ENCODE measurements at places on chromosomes 6 and 20.
A peak's percentile ranks its signal among the peaks of the same experiment; 100 is the strongest.

GRCh38 chr6:41442352-41442672 lies 103.9 kb upstream of the FOXP4 start:
- no peak for DNase-seq

- DNase-seq, result no peak
These were observed 1278.0 kb upstream of the MAP3K7 start for GRCh38 chr6:91864911-91865310.

DNA sequence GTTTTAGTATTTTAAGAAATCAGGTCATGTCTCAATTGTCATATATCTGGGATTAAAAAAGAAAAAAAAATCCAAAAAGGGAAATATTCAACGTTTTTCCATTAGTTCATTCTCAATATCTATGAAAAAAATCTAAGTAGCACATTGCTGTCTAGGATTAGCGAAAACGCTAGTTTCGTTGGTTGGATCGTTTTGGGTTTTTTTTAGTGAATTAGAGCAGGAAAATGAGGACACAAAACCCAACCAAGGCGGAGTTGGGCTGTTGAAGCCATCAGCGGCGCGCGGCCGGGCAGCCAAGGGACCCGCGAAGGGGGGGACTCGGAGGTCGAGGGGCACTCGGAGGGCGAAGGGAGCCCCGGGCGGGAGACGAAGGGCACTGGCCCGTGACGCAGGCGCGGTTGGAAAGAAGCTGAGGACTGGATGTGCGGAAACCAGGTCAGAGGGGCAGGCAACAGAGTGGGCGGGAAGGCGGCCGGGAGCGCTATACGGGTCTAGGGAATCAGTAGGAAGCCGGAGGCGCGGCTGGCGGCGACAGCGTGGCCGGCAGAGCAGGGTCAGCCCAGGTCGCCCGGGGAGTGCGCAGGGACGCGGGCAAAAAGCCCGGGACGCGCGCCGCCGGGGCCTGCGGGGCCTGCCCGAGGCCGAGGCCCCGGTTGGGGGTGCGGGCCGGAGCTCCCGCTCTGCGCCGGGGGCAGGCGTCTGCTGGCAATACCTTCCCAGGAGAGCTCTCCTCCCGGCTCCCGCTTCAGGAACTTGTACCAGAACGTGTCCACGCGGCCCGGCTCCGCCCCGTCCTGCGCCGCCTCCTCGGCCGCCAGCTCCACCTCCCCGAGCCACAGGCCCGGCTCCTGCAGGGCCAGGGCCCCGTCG lies 599 bp downstream of the EPM2A start:
- DNase-seq, result peak; percentile 75

- DNase-seq, result peak; percentile 10
These were observed 104.6 kb downstream of the DLL1 start for GRCh38 chr6:170186006-170186935.

DNA sequence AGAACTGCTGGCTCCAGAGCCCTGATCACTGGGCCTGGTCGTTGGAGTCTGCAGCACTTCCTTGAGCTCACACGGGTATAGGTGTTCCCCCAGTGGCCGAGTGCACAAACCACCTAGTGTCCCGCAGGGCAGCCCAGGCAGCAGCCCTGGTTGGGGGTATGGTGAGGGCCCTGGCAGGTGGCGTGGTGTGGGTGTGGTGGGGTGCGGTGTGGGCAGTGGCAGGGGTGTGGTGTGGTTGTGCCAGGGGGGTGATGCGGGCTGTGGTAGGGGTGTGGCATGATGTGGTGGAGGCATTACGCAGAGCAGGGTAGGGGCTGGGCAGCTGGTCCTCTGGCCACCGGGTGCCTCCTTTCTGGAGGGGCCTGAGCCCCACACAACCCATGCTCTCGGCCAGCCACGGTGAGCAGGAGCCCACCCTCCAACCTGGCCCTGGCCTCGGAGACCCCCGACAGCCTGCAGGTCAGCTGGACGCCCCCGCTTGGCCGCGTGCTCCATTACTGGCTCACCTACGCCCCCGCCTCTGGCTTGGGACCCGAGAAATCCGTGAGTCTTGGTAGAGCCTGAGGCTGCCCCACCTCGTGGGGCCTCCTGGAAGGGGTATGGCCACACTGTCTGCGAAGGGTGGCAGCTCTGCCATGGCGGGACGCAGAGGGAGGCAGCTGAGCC lies 20.5 kb downstream of the COL20A1 start:
- no peak for DNase-seq

DNA sequence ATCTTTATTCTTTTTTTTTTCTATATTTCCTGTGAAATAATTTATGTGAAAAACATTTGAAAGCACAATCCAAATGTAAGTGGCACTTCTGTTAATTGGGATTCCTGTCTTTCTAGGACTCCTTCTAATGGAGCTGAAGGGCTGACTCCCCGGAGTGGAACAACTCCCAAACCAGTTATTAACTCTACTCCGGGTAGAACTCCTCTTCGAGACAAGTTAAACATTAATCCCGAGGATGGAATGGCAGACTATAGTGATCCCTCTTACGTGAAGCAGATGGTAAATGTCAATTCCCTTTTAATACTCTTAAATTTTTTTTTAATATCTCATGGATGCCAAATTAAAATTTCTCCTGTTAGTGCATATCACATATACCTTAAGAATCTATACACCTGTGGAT lies 35.0 kb downstream of the CDC5L start:
- no peak for DNase-seq

DNA sequence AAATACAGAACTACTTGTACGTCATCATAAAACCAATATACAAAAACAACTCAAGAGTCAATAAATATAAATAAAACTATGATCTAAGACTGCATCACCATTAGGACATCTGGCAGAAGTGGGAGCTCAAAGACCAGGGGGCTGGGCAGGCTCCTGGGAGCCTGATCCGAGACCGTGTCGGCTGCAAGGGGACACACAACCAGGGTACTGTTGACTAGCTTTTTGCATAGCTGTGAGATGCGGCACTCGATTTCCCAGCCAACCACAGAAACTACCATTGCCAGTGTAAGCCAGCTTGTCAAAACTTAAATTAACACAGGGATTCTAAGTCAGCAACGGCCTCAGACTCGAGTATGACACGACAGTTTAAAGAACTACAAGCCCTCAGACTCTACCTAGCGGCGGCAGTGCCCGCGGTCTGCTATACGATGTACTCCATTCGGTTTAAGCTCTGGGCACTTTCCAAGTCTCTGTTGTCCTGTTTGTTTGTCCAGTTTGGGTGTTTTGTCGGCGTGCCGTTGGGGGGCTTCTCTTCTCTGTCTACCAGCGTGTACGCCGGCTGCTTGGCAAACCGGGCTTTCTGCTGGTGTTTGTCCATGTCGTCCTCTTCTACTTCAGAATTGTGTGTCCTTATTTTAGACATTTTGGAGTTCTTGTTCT lies 34.6 kb downstream of the JAG1 start:
- DNase-seq, result no peak

DNA sequence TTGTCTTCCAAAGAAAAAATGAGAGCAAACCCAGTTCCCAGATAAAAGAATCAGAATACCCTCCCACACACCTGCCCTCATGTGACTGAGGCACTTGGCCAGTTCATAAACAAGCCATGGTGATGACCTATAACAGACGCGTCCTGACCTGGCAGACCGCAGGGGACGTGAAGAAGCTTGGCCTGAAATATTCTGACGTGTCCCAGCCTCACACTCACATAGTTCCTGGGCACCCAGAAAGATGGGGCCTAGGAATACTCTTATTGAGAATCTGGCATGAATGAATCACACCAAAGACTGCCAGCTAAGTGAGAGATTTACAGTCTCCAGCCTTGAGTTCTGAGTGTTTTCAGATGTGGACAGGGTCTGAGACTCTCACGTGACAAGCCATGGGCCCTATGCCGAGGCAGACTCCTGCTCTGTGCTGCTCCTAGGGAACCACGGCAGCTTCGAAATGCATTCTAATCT lies 17.2 kb upstream of the MAP3K4 start:
- no peak for DNase-seq

GRCh38 chr6:97205966-97206365 lies 77.0 kb downstream of the MMS22L start:
- DNase-seq, result no peak

GRCh38 chr6:38179300-38179699 lies 359.8 kb downstream of the ZFAND3 start:
- no peak for DNase-seq

DNA sequence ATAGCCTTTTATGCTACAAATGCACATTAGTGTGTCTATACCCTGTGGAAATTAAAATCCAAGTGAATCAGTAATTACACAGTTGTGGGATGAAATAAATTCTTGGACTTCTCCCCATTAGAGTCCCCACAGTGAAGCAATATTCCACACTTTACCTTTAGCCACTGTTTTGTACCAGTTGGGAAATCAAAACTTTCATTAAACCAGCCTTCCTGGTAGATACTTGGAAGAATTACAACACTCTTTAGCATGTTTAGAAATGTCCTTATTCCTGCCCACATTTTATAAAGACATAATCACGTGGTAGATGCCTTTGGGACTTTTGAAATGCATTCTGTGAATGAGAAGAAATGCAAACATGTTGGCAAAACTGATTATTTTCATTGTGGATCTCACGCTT lies 49.0 kb upstream of the ANKEF1 start:
- DNase-seq, result no peak

DNA sequence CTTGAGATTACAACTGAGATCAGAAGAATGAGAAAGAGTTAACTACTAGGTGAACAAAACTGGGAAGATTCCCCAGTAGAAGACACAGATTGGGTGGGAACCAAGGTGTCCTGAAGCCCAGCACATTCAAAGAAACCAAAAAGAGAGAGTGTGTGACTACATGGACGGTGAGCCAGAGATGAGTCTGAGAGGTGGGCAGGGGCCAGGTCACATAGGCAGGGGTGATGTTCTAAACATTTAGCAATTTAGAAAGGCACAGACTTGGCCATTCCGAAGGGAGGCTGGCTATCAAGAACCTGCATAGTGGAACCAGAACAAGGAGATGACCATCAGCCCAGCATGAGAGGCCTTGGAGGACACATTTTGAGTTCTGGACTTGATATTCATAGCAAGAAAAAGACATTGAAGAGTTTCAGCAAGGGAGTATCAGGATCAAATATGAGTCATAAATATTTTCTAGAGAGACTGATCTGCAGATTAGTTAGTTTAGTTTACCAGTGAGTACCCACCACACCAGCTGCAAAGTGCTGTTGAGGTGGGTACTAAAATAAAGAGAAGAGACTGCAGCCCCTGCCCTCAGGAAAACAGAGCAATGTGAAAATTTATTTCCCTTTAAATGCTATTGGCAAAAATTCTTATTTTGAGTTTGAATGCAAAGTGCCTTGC lies 340.5 kb upstream of the PRDM1 start:
- no peak for DNase-seq

DNA sequence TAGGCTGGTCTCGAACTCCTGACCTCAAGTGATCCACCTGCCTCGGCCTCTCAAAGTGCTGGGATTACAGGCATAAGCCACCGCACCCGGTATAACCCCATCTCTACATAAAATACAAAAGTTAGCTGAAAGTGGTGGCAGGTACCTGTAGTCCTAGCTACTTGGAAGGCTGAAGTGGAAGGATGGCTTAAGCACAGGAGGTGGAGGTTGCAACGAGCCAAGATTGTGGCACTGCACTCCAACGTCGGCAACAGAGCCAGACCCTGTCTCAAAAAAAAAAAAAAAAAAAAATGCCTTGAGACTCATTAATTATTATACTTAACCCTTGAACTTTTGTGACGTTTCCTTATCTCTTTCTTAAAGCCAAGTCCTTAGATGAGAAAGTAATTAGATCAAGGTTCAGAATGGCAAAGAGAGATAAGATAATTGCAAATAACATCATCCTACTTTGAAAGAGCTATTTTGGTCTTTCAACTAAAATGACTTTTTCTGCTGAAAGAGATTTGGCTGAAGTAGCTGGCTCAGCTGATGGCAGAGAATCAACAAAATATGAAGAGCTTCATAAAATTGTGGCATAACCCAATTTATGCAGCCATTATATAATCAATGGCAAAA lies 4.7 kb upstream of the SHLD1 start:
- no peak for DNase-seq

DNA sequence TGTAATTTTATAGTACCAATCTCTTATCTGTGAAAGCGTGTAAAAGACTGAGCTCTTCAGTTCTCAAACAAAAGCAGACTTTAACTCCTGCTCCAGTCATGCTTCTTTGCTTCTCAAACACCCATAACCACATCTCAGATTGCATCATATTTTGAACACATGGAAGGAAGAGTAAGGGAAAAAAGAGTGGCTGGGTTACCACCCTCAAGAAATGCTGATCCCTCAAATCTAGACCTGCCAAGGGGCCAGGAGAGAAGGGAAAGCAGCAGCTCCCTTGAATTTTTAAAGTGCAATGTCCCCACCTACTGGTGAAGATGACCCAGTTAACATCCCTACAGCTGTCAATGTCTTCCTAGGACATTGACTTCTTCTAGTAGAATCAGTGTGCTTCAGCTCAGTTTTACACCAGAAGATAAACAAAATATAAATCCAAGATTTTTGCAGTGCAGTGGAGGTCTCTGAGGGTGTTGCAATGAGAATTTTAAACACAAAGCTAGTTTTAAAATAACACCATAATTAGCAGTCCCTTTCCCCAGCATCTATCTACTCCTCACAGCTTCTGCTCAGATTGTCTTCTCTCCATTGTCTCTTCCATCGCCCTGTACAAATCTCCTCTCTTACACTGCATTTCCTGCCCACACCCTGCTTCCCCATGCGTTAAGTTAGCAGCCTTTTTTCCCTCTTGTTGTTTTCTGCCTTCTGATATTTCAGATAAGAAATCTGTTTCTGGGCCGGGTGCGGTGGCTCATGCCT lies 22.6 kb upstream of the HLA-DQB2 start:
- peak; percentile 45 for DNase-seq

DNA sequence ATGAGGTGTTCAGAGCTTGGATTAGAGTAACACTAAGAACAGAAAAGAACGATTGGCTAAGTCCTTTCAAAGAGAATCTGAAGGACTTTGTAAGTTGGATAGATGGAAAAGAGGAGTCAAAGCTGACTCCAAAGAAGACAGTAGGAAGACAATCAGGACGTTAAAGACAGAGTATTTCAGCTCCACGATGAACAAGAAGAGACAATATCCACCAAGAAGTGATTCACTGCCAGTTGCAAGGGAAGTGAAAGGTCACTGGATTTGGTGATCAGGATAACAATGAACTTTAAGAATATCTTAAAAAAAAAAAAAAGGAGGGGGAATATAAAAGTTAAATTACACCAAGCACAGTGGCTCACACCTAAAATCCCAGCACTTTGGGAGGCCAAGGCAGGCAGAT lies 17.9 kb downstream of the REPS1 start:
- no peak for DNase-seq

GRCh38 chr6:3938715-3939367 lies 89.7 kb downstream of the FAM50B start:
- no peak for DNase-seq

DNA sequence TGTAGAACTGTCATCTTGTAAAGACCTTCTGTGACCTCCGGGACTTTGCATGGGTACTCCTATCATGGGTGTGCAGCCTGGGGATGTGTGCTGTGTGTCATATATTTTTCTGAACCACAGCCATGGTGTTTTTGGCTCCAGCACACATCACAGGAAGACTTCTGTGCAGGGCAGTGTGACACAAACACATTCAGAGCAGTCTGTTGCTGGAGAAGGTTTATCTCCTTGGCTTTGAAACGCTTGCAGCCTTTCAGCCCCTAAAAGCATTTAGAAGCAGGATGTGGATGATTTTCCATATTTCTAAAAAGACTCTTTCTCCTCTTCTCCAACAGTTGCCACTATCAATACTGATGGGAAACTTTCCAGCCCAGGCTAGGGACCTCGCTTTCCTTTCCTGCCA lies 221.6 kb upstream of the FOXA2 start:
- DNase-seq, result no peak
